ENCODE measurements at places on chromosomes 7 and 10.

DNA sequence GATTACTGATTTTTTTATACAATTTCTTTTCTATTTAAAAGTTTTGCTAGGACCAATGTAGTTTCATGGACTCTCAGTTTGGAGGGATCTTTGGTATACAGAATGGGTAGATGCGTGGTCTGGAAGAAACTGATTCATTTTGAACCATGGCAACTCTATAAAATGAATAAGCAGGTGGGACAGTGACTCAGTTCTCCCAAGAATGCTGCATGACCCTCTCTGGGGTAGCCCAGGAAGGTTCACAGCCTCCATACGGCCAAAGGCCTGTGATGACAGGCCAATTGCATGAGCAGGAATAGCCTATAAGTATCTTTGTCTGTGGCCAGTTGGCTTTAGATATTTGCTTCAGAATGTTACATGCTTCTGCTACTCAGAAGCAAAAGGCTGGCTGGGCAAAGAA, 113.3 kb upstream of the RSU1 start:
- no peak for DNase-seq

- DNase-seq = no peak
These were observed 91.2 kb downstream of the GTF2IRD1 start for GRCh38 chr7:74544706-74545469.

GRCh38 chr7:42077271-42078135, 159.5 kb downstream of the GLI3 start:
- no peak for DNase-seq

- no peak for DNase-seq
These were observed 2.2 kb upstream of the GRIFIN start for GRCh38 chr7:2478399-2478785.

GRCh38 chr10:36492590-36493515, 632.5 kb upstream of the ANKRD30A start:
- DNase-seq = no peak

DNA sequence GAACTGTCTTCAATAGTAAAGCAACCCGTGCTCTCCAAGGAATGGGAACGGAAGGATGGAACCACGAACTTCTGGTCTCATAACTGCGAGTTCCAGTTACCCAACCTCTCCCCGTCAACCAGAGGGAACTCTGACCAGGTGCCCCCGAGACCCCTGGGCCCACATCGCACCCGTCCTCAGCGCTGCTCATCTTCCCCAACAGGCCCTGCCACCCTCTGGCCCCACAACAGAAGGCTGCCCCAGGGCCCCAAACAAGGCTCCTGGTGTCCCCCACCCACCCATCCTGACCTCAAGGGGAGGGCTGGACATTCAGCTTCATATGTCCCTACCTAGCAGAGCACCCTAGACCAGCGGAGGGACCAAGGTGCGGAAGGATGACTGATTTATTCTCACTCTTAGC, 22.7 kb downstream of the PITRM1 start:
- DNase-seq = no peak

- no peak for DNase-seq
These were observed 21.9 kb upstream of the SEMA3A start for GRCh38 chr7:84216472-84216871.

DNA sequence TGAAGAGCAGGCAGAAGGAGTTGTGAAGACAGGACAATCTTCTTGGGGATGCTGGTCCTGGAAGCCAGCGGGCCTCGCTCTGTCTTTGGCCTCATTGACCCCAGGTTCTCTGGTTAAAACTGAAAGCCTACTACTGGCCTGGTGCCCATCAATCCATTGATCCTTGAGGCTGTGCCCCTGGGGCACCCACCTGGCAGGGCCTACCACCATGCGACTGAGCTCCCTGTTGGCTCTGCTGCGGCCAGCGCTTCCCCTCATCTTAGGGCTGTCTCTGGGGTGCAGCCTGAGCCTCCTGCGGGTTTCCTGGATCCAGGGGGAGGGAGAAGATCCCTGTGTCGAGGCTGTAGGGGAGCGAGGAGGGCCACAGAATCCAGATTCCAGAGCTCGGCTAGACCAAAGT, 1.5 kb downstream of the CHPF2 start:
- DNase-seq = no peak

DNA sequence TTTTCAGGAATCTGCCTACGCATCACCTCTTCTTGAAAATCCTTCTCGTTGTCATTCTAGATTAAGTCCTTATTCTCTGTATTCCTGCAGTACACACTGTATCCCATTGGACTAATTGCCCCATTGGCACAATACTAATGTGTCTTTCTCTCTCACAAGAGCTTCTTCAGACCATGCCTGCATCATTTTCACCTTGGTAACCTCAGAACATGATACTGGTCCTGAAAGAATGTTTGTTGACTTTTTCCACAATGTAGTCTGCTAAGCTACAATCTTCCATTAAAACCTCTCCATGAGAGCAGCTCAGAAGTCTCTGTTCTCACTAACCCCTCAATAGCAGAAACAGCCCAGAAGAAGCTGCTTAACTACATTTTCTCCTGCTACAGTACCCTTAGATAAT, 270.7 kb downstream of the PCDH15 start:
- no peak for DNase-seq

DNA sequence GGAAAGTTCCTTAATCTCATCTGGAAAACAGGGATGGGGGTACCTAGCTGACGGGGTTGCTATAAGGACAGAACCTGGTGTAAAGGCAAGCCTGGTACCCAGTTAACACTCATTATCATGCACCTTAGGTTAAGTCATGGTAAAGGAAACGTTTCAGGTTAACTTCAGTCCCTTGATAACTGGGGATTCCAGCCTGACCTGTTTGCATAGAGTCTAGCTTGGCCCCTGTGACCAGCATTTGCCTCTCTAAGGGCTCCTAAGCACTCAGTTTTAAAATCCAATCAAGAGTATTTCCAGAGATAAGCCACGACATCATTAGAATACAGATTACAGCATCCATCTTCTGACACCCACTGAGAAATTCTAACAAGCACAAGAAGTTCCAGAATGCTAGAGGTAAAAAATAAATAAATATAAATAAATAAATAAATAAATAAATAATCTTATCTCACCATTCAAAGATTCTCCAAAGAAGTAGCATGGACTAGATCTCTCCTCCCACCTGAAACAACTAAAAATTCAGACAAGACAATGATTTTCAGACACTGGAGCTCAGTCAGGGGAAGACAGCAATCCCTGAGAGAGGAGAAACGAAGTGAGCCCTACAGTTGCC, 184.6 kb downstream of the KCNMA1 start:
- DNase-seq = no peak

DNA sequence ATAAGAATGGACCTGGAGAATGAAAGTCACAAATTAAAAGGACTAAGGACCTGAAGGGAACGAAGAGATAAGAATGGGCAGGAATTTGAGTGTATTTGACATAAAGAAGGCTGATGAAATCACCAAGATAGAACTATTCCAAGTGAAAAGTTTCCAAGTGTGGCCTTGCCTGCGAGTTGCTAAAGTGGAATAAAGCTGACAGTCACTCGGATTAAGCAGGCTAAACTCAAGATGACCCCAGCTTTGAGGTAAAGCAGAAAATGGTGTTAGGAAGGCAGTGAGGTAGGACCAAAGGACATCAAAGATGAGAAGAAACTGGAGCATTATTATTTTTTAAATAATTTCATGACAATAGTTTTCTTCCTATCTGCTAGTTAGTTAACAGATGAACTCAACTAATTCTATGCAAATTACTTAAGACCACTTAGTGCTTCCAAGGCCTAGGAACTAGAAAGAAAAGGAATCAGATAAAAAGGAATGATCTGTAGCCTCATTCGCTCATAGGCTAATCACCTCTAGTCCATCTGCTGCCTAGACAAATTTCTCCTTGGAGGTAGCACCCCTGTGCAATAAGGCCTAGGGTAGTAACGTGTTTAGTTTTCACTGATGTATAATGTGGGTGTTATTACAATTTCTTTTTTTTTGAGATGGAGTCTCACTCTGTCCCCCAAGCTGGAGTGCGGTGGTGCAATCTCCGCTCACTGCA, 34.5 kb downstream of the EZH2 start:
- DNase-seq = no peak

DNA sequence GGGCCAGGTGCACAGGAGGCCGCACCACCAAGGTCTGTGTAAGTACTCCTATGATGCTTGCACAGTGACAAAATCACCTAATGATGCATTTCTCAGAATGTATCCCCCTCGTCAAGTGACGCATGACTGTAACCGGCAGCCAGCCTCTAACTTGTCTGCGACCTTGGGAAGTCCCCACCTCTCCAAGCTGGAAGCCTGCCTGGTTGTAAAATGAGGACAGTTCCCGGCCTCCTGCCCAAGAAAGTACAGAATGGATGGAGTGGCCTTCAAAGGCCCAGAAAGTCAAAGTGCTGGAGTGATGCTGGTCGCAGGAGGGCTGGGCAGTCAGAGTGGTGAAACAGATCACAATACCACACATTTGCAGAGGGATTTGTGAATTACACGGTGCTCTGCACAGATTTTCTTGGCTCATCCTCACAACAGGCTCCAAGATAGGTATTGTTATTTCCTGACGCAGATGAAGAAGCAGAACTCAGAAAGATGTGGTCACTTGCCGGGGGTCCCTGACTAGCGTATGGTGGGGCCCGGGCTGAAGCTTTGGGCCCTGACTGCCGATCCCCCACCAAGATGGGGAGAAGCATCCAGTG, 22.8 kb downstream of the SPOCK2 start:
- DNase-seq = no peak

- DNase-seq = no peak
These were observed 252.4 kb upstream of the GHITM start for GRCh38 chr10:83886871-83887270.

GRCh38 chr7:142345811-142346210, 88.0 kb upstream of the PRSS58 start:
- DNase-seq = no peak

GRCh38 chr7:104362756-104363155, 34.4 kb downstream of the LHFPL3 start:
- DNase-seq = no peak

DNA sequence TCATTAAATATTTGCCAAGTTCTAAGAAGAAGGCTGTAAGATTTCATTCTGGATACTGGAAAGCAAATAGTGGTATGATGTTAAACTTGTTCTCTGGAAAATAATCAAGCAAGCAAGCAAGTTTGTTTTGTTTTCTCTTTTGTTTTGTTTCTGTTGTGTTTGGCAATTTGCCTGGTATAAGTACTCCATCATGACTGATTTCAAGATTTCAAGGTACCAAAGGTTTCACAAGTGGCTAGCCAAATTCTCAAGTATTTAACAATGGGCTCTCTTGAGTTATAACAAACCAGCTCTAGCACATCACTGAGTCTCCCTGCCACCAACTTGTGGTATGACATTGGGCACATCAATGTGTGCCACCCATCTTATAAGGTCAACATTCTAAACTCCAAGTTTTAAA, 151.7 kb upstream of the IGFBP3 start:
- DNase-seq = no peak

- no peak for DNase-seq
These were observed 63.4 kb upstream of the POT1 start for GRCh38 chr7:124992851-124993562.

DNA sequence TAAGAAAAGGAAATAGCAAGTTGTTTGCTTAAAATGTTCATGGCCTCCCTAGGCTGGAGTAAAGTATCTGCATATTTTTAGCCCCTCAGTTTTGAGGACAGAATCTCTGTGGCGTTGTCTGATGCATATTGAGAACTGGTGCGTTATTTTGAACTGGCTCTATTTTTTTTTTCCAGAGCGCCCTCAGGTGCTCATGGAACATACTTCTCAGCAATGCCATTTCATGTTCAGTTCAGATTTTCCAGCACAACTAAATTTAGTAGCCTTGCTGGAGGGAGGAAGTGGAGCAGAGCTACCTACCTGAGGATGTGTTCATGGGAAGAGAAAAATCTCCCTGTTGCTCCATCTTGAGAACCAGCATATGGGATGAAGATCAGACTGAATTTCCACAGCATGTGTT, 870.5 kb downstream of the LRMDA start:
- no peak for DNase-seq

DNA sequence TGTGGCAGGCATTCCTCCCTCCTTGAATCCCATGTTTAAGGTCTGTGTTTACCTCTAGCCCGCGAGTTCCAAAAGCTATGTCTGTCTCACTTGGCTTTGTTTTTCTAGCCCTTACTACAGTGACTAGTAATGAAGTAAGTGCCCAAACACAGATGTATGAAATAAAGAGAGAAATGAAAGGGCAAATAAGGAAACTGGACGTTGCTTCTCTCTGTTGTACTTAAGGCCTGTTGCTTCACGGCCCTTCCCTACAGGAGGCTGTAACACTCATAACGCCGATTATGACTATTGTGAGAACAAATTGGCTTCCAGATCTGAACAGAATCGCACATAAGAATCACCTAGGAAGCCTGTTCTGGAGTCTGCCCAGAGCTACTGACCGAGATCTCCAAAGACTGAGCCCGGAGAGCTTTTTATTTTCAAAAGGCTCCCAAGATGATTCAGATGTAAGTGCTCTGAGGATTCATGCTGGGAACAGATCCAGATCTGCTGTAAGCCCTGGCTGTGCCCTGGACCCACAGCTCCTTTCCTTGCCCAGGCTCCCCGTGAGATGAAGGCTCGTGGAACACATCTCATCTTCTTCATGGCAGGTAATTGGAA, 432.6 kb downstream of the SDK1 start:
- DNase-seq = no peak

GRCh38 chr7:157096286-157097055, 42.3 kb upstream of the UBE3C start:
- no peak for DNase-seq

DNA sequence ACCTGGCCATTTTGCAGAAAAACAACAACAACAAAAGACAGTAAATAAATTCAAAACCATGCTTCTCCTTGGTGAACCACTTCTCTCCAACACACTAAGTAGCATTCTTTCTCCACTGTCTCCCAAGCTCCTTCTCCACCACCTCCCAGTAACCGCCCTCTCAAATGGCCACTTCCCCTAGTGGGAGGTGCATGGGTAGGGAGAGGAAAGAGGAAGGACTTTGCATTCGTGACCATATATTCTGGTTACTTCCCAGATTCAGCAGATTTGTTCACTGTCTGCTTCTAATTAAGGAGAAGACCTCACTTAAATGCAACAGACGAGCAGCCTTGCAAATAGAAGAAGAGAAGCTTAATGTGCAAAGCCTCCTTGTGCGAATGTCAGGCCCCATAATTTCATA, 166.8 kb downstream of the SORCS1 start:
- no peak for DNase-seq

DNA sequence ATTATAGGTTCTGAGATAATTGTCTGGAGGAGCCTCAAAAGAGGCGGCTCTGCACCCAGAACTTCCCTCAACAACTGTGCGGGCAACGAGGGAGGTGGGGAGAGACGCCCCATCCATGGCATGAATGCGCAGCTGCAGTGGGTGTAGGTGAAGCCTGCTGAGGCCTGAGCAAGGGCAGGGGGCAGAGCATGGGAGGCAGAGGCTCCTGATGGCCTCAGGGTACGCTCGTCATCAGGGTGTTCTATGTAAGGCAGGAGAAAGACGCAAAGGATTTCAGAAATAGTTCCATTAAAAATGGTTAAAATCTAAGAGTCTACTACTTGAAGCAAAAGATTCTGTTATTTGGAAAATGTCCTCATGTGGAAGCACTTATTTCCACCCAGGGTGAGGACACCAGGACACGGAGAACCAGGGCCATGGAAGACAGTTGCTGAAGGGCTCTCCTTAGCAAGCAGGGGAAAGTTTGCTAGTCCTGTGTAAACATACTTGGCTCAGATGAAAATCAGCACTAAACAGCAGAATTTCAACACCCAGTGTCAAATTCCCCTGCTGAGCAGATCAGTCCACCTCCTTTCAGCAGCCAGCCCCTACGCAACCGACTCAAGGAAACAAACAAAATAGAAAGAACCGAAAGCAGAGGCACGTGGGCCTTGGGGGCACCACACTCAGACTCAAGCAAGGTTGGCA, 18.9 kb downstream of the INSIG1 start:
- DNase-seq = no peak

- DNase-seq = no peak
These were observed 129.0 kb downstream of the ABCA13 start for GRCh38 chr7:48300301-48300700.
